ENCODE measurements at places on chromosomes 4 and X.

DNA sequence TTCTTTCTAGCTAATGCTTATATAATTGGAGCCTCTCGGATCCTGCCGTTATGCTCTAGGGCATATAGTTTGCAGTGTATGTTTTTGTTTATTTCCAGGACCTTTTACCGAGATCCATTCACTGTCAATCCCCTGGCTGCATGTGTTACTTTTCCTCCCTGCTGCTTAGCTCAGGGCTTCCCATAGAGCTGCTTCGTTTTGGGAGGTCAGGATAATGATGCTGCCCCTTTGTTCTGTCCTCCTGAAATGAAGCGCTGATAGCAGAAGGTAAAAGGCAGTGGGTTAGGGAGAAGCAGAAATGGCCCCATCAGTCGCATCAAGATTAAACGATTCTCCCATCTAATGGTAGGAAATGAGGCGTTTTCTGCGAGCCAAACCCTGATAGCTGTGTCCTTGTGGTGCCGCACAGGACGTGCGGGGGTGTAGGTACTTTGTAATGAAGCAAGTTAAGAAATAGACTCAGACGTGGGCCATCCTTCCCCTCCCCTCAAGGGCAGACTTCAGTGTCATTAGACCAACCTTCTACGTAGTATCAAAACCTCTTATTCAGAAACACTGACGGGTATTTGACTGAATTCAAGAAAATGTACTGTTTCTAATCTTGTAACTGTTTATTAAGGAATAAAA, 37.3 kb downstream of the AFF2 start:
- DNase-seq: no peak

DNA sequence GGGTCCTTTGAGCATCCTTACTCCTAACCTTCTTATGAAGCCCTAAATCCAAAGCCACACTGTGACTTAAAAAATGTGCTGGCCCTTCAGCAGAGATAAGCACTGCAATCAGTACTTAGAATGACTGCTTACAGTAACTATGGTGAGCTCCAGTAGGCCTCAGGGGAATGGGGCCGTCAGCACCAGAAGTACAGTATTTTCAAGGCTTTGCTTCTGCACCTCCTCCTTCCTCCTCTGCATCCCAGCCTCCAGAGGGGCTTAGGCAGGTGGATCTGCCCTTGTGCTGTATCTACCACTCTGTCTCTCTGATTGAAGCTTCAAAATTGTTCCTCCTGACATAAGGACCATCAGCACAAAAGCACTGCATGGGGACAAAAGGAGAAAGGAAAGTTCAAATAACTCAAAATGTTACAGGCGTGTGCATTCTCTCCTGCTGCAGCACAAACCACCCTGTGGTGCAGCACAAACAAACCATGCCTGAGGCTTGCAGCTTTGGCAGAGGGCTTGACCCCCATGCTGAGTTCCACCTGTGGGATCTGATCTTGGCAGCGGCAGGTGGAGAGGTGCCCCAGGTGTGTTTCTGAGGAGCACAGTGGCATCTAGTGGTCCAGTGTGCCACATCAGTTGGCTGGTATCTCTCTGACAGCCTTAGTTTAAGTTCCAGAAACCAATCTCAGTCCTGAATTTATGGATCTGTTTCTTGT, 164.7 kb downstream of the SOWAHB start:
- DNase-seq: no peak

DNA sequence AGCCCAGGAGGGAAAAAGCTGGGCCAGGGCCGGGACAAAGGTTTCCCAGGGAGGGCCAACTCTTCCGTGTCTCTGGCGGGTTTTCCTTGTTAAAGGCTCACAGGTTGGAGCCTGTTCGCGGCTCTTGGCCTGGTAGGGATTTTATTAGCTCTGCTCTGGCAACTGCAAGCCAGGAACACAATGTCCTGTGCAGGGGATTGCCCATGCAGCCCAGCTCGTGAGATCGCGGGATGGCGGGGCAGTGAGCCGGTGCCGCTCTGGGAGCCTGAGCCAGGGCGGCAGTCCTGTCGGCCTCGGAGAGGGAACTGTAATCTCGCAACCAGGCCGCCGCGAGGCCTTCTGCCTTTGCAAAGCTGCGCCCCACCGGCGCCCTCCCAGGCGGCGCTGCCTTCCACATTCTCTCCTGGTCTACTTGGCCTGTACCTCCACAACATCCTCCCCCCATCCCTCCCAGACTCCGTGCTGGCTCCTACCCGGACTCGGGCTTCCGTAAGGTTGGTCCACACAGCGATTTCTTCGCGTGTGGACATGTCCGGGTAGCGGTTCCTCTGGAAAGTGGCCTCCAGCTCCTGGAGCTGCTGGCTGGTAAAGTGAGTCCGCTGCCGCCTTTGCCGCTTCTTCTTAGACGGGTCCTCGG, 2.1 kb downstream of the PITX2 start:
- peak; percentile 74 for DNase-seq

GRCh38 chr4:57291911-57292310, 181.7 kb upstream of the IGFBP7 start:
- no peak for DNase-seq

GRCh38 chrX:123499787-123500186, 233.1 kb downstream of the THOC2 start:
- DNase-seq: no peak

GRCh38 chrX:111103246-111103645, 7.3 kb downstream of the PAK3 start:
- DNase-seq: no peak

- no peak for DNase-seq
Observed at GRCh38 chrX:55167124-55167803, 52.9 kb upstream of the PAGE5 start.

GRCh38 chrX:155577682-155578081, 35.1 kb downstream of the TMLHE start:
- no peak for DNase-seq

- DNase-seq: no peak
Observed at GRCh38 chrX:119721926-119722325, 29.0 kb upstream of the SEPTIN6 start.
